Motor neuron (in vitro differentiated cells): ENCODE measurements at places on chromosomes 13 and 19. TPM values are rescaled to one million over a fixed set of nuclear protein-coding genes. Genes with fewer than 3 reads are reported as not detected.

Gene RTBDN
- total RNA-seq, result 0.56 TPM in 1 of 2 replicates, not detected in the other

Gene NKG7
- not detected in 2 replicates for total RNA-seq

Gene EPN1
- total RNA-seq, result 34.8 and 38.6 TPM in 2 replicates

Gene NLRP5
- total RNA-seq, result 0.10 TPM in 1 of 2 replicates, not detected in the other

Gene KIR3DL2
- total RNA-seq, result 0.14 and 0.17 TPM in 2 replicates

Gene KCNC3
- 0.36 and 0.59 TPM in 2 replicates for total RNA-seq

Gene SELENOV
- total RNA-seq, result 0.73 TPM in 1 of 2 replicates, not detected in the other

Gene PRR22
- 1.0 and 1.3 TPM in 2 replicates for total RNA-seq

Gene MEIS3
- total RNA-seq, result 122 and 130 TPM in 2 replicates

Gene BEST2
- total RNA-seq, result not detected in 2 replicates

Gene ADGRE3
- not detected in 2 replicates for total RNA-seq

Gene CD70
- total RNA-seq, result 12.8 and 13.8 TPM in 2 replicates

Gene POSTN
- total RNA-seq, result 0.27 and 0.50 TPM in 2 replicates

Gene PDE4C
- 2.2 and 2.5 TPM in 2 replicates for total RNA-seq

Gene CEACAM3
- total RNA-seq, result 1.3 and 1.4 TPM in 2 replicates
